Naive thymus-derived CD8-positive, alpha-beta T cell (primary cell): ENCODE measurements at places on chromosomes 7 and 10. TPM values are rescaled to one million over a fixed set of nuclear protein-coding genes. Genes with fewer than 3 reads are reported as not detected.

Gene ATG9B
- total RNA-seq: 42.2 TPM

Gene CYP51A1
- 13.1 TPM for total RNA-seq

DNA sequence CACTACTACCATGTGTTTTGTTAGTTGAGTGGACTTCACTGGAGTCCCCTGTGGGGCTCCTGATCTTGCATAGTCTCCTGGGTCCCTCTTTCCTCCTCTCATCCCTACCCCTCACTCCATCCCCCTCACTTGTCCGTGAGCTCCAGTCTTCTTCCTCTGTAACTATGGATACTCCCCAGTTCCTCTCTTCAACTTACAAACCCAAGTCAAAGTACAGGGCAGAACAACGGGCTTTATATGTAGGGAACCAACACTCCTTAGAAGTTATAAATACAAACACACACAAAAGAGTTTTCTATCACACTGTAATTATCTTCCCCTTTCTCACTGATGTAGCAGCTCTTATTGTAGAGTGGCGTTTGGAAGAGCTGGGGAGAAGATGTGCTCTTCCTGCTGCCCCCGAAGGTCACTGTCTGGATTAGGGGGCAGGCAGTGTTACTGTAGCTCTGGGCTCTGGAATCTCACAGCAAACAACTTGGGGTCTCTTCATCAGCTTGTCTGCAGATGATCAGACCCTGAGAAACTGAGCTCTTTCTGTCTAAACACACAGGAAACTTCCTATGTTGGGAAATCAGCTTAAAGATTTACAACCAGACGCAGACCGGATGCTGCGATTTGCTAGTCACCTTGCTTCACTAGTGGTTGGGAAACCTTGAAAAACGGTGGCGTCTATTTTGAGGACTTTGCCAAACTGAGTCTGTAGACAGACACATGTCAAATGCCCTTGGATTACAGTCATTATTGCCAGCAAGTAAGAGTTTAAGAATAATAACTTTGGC lies 13.6 kb downstream of the SNX10 start:
- no peak for DNase-seq

DNA sequence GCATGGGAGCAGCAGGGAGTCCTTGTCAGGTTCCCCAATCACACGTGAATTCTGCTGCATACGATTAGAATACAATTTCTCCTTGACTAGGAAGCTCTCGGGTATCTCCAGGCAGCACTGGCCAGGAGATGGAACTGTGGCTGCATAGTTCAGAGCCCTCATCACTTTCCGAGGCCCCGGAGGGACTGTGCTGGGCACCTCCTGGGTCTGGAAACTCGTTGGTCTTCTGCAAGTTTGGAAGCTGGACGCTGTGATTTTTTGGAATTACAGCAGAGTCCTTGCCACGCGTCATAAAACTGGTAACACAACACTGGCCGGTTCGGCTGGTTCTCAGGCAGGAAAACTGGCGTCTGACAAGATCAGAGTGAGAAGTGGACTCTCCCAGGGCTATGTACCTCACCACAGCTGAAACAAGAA lies 216.1 kb downstream of the CCDC3 start:
- DNase-seq: no peak

- no peak for DNase-seq
These were observed 2.5 kb downstream of the CCDC6 start for GRCh38 chr10:59903871-59904270.

GRCh38 chr10:124086787-124087671 lies 6.4 kb downstream of the CHST15 start:
- no peak for DNase-seq

DNA sequence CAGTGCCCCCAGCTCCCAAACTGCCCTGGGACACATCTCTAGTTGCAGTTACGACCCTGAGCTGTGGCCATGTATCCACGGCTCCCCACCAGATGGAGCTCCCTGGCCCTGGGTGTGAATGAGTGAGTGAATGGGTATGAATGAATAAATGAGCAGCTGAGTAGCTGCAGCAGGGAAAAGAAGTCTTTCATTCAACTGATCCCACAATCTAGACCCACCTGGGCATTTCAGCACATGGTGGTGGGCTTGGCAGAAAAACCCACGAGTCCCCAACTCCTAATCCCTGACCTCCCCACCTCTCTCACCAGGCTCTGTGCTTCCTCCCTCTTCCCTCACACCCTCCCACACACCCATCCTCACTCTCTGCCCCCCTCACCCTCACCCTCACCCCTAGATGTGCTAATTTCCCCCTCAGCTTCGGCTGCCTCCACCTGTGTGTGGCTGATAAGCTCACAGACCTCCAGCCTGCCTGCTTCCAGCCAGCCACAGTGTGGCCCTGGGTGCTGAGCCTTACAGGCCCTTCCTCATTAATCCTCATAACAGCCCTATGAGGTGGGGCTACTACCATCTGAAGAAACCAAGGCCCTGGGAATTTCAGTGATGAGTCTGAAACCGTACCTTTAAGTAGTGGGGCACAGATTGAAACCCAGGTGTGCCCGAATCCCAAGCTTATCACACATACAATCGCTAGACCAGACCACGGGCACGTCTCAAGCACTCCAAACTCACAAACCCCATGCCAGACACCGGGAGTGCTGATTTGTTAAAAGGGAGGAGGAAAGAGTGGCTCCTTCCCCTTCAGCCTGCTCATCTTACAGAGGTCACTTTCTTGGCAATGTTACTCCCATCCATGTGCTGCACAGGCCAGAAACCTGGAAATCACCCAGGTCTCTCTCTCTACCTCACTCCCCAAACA lies 2.2 kb upstream of the ATP6V1F start:
- no peak for DNase-seq
